ENCODE measurements at places on chromosomes 5 and 9.

- DNase-seq, result no peak
These were observed 53.3 kb upstream of the SLIT3 start for GRCh38 chr5:169354263-169354662.

DNA sequence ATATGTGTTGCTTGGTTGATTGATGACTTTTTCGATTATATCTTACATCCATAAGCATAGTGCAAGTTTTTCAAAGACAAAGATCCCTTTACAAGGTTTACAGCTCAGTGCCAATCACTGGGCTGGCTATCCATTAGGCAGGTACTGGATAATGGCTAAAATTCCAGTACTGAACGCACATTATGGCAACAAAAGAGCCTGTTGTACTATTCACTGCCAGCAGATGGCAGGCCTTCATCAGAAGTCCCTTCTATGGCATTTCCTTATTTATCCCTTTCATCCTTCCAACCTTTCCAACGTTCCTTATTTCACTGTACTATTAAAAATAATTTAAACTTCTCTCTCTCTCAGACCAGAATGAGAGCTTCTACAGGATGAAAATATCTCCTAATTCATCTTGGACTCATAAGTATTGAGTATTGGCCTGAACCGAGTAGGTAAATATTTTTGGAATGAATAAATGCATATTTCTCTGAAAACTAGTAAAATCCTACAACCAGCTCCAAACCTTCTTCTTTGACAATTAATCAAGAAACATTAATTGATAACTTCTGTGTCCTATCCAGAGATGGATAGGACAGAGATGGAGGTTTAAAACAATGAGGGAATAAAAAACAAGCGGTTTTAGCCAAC, 6.7 kb upstream of the WNT8A start:
- DNase-seq, result no peak

DNA sequence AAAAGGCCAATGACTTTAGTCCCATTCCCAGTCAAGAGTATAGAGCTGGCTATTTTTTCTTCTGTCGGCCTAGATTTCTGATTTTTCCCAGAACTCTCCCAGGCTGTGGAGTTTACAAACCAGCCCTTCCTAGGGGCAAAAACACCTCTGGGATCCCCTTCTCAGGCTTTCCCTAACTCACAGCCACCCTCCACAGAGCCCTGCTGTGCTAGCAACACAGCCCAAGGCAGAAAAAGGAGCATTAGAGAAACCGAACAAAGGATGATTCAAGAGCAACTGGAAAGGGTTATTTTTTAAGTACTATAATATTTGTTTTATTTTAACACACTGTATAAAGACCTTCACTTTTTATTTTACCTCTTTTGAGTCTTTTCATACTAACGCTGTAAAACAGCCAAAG, 234.8 kb downstream of the GLIS3 start:
- no peak for DNase-seq

GRCh38 chr9:14706530-14707140, 13.4 kb upstream of the ZDHHC21 start:
- DNase-seq, result no peak

- no peak for DNase-seq
These were observed 80.4 kb downstream of the DCP2 start for GRCh38 chr5:113056988-113057387.

- no peak for DNase-seq
These were observed 159.8 kb downstream of the COL23A1 start for GRCh38 chr5:178430186-178431062.

DNA sequence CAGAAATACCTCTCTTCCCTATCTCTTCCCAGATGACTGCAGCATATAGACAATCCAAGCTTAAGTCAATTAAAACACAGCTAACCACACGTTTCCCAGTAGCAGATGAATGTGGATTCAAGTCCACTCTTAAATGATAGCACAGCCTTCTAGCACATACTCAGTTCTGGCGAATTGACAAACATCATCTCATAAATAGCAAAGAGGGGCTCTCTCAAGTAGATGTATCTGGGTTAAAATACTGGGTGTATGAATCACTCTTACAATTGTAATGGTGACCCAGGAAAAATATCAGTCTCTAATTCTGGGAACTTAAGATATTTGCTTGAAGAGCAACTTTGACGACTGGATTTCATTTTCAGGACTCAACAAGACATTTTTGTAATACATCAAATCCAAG, 67.0 kb upstream of the HAPLN1 start:
- no peak for DNase-seq

GRCh38 chr5:177390363-177391300, 6.4 kb downstream of the SLC34A1 start:
- DNase-seq, result peak; percentile 61

DNA sequence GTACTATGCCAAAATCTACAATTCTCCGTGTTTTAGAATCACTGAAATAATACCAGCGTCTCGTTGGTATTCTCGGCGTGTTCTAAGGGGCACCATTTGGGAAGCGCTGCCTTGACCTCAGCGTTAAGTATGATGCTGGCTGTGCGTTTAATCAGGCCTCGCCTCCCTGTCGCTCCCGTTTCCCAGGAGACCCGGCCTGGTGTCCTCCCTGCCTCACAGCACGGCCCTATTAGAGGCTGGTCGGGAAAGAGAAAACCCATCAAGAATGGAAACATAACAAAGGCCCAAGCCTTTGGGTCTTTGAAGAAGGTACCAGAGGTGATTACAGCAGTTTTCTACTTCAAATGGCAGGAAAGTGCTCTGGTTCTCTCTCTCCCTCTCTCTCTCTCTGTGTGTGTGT, 30.0 kb downstream of the GFPT2 start:
- no peak for DNase-seq

DNA sequence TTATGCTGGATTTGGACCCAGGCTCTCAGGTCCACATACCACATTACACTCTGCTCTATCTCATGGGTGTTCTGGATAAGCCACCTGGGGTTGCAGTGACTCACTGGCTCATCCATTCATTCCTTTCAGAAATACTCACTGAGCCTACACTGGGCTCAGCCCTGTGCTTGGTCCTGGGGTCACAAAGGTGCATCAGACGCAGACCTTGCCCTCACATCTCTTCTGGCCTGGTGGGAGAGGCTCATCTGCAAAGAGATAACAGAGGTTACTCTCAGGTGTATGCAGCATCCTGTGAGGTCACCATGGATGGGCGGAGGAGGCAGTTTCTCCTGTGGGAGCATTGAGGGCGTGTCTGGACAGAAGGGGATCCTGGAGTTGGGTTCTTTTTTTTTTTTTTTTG, 12.1 kb downstream of the CDHR2 start:
- no peak for DNase-seq

- DNase-seq, result no peak
These were observed 67.2 kb downstream of the PSD2 start for GRCh38 chr5:139862803-139863202.

DNA sequence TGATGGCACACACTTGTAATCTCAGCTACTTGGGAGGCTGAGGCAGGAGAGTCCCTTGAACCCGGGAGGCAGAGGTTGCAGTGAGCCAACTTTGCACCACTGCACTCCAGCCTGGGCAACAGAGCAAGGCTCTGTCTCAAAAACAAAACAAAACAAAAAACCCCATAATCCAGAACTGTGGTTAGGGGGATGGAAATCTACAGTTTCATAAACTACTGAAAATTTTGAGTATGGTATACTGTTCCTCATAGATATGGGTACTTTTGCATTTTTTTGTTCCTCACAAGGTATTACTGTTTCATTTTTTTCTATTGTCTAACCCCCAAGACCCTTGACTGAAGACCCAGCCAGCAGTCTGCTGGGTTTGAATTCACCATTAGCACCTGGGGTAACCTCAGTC, 52.2 kb upstream of the MAP3K1 start:
- DNase-seq, result no peak

GRCh38 chr9:107809871-107810460, 320.4 kb upstream of the KLF4 start:
- no peak for DNase-seq

DNA sequence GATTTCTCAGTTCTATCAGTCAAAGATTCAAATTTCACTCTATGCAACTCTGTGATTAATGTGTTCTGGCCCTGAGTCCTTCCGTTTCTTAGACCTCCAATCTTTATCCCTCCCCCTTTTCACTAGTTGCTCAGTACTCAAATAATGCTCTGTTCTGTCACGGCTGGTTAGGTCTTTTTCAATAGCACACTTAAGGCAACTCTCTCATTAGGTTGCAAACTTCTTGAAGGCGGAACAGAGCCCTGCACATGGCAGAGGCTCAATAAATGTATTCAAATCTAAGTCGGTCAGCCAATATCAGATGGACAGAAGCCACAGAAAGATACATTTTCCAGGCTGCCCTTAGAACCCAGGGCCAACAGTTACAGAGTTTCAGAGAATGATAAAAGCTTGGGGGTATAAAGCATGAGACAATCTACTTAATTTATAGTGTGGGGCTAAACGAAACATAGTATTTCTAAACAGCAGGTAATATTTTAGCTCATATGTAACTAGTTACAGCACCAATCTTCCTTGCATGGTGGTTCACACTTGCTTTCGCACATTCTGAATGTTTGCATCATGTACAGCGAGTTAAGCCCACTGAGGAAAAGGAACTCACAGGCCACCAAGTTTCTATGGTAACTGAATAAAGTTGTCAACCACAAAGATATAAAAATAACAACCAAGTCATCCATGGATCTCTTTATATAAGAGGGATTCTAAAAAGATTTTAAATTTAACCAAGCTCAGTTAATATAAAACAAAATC, 67.1 kb upstream of the GOLPH3 start:
- no peak for DNase-seq

DNA sequence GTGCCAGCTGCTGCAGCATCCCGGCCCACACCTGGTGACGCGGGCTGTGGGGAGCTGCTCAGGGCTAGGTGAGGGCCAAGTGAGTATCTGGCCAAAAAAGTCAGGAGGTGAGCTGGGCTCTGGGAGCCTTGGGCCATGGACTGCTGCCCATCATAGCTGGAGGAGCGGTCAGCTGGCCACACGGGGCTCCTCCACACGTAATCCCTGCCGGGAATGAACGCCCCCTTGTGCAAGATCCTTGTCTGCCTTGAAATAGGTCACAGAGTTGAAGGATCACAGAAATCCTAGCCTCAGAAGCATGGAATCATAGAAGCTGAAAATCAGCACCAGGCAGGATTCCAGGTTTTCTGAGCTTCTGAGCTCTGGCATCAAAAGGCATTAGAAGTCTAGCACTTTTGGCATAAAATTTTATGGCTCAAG, 16.8 kb upstream of the COL27A1 start:
- no peak for DNase-seq

DNA sequence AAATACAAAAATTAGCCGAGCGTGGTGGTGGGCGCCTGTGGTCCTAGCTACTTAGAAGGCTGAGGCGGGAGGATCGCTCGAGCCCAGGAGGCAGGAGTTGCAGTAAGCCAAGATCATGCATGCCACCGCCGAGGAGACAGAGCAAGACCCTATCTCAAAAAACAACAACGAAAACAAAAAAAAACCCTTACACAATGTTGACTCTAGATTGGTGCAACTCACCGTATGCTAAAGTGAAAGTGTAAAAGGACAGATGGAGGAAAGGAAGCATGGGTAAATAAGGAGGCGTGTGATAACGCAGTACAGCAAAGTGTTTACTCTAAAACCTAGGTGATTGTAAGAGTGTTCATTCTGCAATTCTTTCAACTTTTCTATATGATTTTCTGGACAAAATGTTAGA, 15.9 kb upstream of the RUFY1 start:
- no peak for DNase-seq

DNA sequence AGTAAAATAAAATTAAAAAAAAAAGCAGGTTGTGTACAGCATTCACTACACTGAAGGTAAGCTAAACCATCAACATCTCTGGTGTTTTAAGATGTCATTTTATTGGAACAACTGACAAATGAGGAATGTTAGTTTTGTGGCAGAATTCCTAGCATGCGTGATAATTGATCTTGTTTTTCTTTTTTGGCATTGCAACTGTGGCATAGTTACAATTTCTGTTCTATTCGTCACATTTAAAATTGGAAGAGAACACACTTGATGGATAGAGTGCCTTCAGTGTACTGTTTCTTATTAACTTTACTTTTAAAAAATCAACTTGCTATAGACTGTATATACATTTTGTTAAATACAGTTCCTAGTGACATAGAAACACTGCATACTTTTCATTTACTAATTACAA, 43.6 kb upstream of the TNFSF15 start:
- no peak for DNase-seq

DNA sequence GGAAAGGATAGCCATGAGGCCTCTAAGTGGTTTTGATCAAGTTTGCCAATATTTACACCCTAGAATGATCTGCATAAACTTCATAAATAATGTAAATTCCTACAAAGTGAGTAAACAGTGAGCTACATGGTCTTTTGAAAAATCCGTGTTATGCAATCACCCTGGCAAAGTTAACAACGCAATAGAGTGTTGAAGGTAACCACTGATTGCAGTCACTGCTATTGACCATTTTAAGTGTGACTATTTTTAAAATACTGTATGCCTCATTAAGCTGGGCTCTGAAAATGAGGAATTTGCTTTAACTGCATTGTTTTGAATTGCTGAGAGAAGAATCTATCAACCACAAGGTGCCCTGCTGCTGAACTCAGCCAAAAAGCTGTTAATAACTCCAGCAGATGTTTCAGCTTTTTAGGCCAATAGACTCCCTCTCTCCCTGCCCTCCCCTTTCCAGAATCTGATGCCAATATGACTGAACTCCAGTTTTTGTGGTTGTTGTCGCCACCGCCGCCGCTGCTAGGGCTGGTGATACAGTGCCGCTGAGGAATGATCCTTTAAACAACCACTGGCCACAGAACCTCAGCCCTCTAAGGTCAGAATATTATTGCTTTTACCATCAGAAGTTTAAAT, 35.3 kb upstream of the SMARCA2 start:
- no peak for DNase-seq

DNA sequence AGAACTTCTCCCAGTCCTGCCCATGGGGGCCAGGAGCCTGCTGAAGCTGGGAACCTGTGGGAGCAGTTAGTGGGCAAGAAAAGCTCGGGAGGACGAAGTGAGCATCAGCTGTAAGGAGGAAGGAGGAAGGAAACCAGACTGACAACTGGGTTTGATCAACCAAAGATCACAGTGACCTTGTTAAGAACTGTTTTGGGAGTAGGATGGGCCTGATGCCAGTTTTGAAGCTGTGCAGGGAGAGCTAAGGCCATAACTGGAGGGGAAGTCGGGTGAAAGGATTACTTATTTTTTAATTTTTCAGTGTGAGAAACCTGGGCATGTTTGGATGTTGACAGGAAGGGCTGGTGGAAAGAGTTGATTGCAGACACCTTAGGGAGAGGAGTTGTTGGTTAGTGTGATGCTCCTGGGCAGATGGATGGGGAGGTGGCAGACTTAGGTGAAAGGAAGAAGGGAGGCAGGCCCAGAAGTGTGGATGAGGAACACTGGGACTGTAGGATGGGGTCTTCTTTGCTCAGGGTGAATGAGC, 58.3 kb upstream of the KLF4 start:
- DNase-seq, result no peak

DNA sequence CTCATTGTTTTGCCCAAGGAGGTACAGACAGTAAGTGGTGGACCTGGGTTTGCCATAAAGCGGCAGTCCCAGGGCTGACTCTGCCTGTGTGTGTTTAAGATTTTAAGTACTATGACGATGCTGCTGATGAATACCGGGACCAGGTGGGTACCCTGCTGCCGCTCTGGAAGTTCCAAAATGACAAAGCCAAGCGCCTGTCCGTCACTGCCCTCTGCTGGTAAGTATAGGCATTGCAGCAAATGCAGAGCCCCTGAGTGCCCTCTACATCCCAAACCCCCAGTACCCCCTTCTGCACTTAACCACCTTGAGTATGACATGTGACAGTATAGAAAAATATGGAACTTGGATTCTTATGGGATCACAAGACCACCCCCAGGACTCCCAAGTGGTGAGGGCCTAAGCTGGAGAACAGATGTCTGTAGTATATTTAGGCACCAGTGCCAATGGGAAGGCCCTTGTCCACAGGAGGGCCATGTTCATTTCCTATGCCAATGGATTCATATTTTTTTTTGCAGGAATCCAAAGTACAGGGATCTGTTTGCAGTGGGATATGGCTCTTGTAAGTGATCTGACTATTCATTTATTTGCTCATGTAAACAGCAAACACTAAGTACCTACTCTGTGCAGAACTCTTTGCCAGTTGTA, 22.0 kb downstream of the ENHO start:
- DNase-seq, result no peak
